Dermis blood vessel endothelial cell (primary cell): ENCODE measurements at places on chromosomes 5 and 9. TPM values are rescaled to one million over a fixed set of nuclear protein-coding genes. Genes with fewer than 3 reads are reported as not detected.

DNA sequence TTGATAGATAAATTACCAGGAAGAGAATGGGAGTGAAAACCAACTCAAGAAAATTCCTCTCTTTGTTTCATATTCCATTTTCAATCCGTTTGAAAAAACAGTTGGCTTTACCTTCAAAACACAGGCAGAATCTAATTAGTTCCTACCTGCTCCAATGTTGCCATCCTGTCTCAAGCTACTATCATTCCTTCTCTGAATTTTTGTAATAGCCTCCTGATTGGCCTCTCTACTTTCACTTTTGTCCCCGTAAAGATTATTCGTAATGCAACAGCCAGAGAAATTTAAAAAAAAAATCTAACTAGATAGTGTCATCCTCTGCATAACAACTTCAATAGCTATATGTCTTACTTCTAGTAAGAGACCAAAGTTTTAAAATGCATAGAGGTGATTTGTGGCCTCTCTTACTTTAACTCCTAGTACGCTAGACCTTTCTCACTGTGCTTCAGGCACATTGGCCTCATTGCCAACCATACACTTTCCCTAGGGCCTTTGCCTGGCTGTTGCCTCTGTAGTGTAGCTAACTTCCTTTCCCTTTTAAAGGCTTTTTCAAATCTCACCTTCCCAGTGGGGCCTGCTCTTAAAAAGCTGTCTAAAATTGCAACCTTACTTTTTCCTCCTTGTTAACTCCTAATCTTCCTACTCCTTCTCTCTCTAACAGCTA, 311.3 kb upstream of the GRIN3A start:
- DNase-seq = no peak

GRCh38 chr9:129962451-129962864, 80.5 kb downstream of the FNBP1 start:
- no peak for DNase-seq

- no peak for DNase-seq
These were observed 445.6 kb upstream of the EDIL3 start for GRCh38 chr5:84830265-84830664.

DNA sequence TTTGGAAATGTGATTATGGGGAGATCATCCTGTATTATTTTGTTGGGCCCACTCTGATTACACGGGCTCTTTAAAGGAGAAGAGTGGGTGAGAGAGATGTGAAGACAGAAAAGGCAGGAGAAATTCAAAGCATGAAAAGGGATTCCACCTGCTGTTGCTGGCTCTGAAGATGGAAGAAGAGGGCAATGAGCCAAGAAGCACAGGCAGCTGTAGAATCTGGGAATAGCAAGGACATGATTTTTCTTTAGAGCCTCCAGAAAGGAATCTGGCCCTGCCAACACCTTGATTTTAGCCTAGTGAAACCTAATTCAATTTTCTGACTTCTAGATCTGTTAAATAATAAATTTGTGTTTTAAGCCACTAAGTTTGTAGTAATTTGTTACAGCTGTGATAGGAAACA, 11.3 kb downstream of the C9 start:
- peak; percentile 52 for DNase-seq

DNA sequence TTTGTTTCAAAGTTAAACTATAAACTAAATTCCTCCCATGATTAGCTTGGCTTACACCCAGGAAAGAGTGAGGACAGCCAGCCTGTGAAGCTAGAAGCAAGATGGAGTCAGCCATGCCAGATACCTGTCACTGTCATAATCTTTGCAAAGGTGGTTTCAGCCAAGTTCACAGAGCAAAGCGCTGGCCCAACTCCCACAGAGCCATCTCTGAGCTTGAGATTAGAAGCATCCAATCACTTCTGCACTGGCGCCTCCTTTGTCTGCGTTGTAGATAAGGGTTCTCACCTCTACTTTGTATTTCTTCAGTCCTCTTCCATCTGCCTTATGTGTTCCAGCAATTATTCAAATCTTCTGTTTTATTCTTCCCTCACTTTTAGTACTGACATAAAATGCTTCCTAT, 119.4 kb upstream of the ACO1 start:
- DNase-seq = no peak

DNA sequence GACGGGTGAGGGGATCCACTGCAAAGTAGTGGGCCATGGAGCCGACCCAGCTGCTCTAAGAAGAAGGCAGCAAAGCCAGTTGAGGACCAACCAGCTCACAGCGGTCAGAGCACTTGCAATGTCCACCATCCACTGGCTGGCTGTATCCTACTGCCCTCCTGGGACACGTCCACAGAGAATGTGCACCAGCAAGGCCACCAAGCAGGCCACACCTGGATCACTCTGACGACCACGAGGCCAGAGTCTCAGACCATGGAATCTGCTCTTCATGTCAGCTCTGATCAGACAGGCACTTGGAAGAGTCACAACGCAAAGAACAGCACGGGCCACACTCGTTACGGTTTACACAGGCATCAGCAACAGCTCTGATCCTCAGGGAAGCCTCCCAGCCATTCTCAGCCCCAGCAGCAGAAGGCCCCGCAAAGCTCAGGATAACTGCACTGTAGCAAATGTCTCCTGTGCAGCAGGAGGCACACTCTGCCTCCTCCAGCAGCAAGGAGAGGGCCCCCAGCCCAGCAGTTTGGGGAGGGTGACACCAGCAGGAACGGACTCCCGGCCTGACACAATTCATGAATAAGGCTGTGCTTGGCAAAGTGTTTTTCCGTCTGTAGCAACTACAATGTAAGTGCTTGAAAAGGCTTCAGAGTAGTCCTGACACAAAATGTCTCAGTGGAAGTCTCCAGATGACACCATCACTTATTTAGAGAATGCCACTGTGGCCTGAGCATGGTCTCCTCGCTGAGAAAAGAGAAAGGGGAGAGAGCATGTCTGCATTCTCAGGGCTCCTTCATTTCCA, 15.7 kb downstream of the SEMA4D start:
- no peak for DNase-seq

GRCh38 chr5:2714805-2715204, 36.7 kb downstream of the IRX2 start:
- no peak for DNase-seq

DNA sequence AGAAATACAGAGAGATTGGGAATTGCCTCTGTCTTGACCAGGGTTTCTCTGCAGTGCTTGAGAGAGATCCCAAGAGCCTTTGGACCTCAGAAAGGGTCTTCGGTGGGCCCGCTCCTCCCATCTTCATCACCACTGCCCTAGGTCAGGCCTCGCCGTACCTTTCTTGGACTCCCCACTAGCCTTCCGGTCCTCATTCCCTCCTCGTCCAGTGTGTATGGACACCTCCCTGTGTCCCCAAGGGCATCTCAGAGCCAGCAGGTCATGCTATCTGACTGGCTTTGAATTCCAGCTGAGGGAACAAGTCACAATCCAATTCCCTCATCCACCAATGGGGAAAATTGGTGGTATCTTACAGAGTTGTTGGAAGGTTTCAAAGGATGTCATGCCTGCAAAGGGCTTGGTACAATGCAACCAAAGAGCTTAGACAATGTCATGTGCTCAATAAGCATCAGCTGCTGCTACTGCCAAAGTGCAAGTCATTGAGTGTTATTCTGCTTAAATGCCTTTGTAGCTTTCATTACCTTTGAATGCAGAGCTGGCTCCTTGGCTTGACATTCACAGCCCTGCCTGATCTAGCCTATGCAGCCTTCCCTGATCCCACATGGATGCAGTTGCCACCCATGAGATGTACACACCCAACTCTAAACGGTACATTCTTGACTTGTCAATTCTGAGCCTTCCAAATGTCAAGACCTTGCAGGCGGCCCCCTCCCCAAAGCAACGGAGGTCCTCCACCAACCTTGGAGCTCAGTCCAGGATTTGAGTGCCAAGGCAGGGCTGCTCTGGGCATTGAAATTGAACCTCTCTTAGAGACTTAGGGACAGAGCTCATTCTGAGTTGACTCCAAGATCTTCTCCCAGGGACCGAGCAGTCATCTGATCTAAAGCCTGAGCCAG, 58.0 kb downstream of the HRH2 start:
- no peak for DNase-seq

GRCh38 chr5:139103762-139104161, 94.4 kb downstream of the SIL1 start:
- DNase-seq = no peak

DNA sequence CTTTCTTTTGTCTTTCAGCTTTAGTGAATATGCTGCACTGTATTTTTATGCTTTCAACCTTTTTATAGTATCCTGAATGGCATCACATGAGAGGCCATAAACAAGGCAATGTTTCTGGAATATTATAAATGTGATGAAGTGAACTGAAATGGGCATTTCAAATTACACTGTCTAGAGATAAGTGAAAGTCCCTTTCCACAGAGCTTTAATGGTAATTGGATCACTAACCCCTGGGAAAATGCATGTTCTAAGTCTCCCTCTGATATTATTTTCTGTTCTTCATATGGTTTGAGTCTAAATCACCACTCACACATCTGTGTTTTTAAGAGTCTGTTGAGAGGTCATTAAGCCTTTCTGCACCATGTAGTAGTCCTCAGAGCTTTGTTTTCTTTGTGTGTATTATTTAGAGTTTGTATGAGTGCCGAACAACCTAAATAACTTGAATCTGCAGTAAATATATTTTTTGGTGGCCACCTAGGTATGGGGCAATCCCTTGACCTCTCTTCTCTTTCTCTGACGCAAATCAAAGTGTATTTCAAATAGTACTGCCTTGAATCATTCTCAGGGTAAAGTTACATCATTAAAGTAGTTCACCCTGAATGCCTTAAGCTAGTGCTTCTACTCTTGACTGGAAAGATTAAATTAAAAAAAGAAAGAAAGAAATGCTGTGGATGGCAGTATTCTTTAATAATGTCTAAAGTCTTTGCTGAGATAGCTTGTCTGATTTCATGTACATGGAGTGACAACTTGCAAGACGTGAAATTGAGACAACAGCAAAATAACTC, 1931.0 kb upstream of the CDH6 start:
- no peak for DNase-seq

DNA sequence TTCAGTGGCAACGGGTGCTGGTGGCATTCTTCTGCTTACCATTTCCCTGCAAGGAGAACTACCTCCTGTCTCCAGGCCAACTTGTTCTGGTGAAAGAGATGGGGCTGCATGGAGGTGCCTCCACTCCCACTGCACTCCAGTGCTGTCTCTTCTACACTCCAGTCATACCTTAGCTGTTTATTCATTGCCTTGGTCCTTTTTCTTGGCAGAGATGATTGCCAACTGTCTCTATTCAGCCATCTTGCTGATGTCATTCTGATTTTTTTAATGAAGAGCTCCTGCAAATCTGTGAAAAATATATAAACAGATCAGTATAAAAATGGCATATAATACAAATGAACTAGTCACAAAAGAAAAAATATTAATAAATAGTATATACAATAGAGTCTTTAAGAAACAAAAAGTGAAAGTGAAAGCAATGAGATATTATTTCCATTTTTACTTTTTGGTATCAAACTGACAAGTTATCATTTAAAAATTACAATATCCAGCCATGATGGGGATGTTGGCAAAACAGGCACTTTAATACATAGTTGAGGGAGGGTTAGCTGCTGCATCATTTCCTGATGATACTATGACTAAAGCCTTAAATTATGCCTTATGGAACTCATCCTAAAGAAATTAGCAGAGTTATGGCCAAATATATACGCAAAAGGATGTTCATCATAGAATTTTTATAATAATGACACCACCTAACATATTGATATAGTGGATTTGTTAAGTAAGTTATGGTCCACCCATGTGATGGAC, 109.4 kb downstream of the CARTPT start:
- peak; percentile 13 for DNase-seq

DNA sequence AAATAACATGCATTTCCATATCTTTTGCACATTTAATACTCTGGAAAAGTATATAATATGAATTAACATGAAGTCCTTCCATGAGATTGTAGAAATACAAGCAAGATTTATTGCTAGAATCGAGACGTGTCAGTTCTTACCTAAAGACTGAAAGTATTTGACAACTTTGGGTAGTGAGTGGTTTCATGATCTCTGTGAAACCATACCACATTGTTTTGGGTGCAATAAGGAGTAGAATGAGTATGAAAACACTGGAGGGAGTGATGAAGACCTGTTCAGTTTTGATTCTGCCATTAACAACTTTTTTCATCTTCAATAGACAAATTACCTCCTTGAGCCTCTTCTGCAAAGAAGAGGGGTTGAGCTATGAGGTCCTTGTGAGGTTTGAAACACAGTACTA, 133.7 kb downstream of the NUDT12 start:
- no peak for DNase-seq

GRCh38 chr5:39167141-39167971, 52.0 kb downstream of the FYB1 start:
- DNase-seq = no peak

DNA sequence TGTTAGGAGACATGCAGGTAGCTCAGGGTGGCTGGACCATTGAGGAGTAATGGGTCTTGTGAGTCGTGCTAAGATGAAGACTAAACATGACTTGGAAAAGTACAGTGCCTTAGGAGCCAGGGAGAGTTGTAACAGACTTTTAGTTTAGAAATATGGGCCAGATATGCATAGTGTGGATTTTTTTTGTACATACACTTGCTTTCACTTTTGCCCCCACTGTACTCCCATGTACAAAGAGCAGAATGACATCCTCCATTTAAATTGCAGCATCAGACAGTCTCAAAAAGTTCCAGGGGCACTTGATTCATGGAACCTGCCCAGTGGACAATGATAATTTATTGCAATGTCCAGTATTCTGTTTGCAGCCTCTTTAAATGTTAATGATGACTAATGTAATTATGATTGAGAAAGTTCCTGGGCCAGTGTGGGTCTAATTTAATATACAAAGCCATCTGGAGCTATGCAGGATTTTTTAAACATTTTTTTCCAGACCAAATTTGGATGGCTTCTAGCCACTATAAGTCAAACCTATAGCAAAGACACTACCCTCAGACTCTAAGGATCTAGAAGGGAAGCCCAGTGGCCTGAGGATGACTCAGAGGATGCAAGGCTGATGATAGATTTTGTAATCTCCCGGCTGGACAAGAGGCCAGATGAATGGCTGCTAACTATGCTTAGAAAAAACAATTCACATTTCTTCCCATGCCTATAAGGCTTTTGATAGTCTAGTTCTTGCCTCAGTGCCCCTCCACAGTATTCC, 80.1 kb downstream of the TRPC7 start:
- DNase-seq = no peak

DNA sequence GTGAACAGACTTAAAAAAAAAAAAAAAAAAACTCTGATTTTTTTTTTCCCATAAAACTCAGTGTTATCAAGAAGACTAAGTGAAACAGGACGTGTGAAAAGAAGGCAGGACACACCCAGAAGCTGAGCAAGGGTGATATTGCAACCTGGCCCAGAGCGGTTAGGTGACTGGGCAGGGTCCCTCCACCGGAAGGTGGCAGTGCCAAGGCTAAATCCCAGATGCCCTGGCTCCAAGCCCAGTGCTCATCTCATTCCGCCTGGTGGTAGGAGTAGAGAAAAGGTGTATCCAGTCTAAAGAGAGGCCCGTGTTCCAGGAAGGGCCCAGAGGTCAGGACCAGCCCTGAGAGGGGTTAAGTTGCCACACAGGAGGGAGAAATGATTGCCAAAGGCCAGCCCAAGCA, 51.5 kb upstream of the SAP30L start:
- no peak for DNase-seq

GRCh38 chr9:98896632-98897031, 47.1 kb upstream of the COL15A1 start:
- DNase-seq = no peak

- no peak for DNase-seq
These were observed 80.6 kb downstream of the SPEF2 start for GRCh38 chr5:35698047-35698808.

GRCh38 chr5:78813286-78813685, 164.7 kb upstream of the LHFPL2 start:
- no peak for DNase-seq

The MARCHF3 gene
- 65.9 and 84.4 TPM in 2 replicates for total RNA-seq

The PTGES gene
- 0.47 and 0.51 TPM in 2 replicates for total RNA-seq

The DCAF12 gene
- total RNA-seq = 22.3 and 24.4 TPM in 2 replicates

The STX17 gene
- total RNA-seq = 21.6 and 23.1 TPM in 2 replicates

The KCTD16 gene
- under 0.01 and 0.05 TPM in 2 replicates for total RNA-seq

The LOX gene
- total RNA-seq = 88.2 and 100 TPM in 2 replicates

The PCDHGA4 gene
- 2.2 and 3.4 TPM in 2 replicates for total RNA-seq

The C9orf43 gene
- total RNA-seq = 0.23 TPM in 1 of 2 replicates, not detected in the other

The SPARC gene
- total RNA-seq = 756 and 1,107 TPM in 2 replicates
